ENCODE measurements at places on chromosomes 7 and 10.

DNA sequence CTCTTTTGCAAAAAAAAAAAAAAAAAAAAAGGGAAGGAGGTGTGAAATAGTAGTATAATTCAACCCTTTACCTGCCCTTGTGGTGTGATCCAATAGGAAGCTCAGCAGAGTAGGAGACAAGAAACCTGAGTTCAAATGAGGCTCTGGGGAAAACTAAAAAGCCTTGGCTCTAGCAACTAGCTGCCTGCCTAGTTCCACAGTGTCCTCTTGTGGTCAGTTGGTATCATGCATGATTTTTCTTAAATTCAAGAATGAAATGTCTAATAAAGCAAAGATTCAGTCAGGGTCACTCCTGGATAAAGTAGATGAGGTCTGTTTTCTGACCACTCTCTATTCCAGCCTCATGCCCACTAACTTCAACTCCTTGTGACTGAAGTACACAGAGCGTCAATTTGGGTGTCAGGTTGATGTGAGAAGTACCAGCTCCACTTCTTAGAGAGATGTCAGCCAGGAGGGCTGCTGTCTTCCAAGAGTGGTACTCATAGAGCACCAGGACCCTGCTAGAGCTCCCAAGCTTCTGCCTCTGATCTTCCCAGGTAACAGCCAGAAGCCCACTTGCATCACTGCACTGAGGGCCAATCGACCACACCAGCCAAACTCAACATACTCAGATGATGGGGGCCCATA lies 10.5 kb downstream of the LSM5 start:
- DNase-seq: no peak

DNA sequence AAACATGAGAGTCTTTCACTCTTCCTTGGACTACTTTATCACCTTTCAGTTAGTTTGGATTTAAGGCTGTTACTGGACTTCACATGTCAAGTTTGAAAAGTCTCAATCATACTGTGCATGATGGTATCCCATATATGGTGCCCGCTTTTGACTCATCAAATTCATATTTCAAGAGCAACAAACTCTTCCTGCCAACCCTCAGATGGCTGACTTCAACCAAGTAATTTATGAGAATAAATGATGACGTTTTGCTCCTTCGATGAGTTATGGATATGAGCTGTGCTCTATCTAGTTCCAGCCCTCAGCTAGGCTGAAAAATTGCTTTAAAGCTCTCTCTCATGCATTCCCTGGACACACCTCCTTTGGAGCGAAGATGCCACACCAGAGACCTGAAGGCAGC lies 110.3 kb upstream of the RSU1 start:
- no peak for DNase-seq

- DNase-seq: peak; percentile 50
Observed at GRCh38 chr7:66837661-66838060, 83.4 kb upstream of the TMEM248 start.

GRCh38 chr10:33534416-33534815 lies 199.9 kb upstream of the NRP1 start:
- DNase-seq: no peak

DNA sequence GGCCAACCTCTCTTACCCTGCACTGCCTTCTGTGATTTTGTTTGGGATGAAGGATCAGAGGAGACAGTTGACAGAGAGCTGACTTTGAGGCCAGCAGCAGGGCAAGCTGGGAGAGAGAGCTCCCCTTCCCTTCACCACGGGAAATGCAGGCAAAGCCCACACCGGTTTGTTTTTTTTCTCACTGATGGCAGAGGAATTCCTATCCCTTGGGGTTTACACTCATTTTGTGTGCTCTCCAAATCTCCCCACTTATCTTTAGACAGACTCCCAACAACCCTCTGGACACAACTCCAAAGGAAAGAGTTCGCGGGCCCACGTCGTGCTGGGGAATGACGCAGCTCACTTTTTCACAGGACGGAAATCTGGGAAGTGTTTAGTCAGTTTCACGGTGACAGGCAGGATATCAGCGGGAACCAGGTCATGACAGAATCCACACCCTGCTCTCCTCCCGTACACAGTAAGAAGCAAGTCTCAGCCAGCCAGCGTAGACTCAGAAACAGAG lies 68.3 kb upstream of the FAM171A1 start:
- no peak for DNase-seq

DNA sequence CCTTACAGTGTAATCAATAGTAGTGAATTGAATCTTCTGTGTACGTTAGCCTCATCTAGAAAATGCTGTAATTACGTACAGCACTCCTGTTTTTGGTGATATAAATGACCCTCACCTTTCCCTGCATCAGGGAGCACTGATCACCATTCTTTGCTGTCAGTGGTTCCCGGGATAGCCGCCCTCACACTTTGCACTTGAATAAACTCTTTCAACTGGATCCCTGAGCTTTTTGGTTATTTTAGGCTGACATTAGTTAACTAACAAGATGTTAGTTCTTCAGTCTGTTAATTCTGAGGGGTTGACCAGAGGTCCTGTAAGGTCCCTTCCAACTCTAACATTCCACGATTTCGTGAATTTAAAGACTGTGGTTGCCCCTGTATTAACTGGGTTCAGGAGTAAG lies 23.4 kb upstream of the ZC3HAV1 start:
- no peak for DNase-seq

- DNase-seq: no peak
Observed at GRCh38 chr10:97078261-97078937, 107.4 kb downstream of the SLIT1 start.

- no peak for DNase-seq
Observed at GRCh38 chr7:151088856-151089699, 2.8 kb downstream of the AGAP3 start.

DNA sequence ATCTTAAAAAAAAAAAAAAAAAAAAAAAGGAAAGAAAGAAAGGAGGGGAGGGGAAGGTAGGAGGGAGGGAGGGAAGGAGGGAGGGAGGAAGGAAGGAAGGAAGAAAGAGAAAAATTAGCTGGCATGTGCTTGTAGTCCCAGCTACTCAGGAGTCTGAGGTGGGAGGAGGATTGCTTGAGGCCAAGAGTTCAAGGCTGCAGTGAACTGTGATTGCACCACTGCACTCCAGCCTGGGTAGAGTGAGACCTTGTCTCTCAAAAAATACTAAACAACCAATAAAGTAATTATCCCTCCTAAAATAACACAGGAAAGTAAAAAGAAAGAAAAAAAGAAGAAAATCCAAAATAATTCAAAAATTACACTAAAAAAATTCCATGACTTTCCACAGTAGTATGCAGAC lies 13.8 kb upstream of the NRF1 start:
- DNase-seq: no peak

GRCh38 chr7:129197771-129198170 lies 9.3 kb downstream of the SMO start:
- DNase-seq: no peak

DNA sequence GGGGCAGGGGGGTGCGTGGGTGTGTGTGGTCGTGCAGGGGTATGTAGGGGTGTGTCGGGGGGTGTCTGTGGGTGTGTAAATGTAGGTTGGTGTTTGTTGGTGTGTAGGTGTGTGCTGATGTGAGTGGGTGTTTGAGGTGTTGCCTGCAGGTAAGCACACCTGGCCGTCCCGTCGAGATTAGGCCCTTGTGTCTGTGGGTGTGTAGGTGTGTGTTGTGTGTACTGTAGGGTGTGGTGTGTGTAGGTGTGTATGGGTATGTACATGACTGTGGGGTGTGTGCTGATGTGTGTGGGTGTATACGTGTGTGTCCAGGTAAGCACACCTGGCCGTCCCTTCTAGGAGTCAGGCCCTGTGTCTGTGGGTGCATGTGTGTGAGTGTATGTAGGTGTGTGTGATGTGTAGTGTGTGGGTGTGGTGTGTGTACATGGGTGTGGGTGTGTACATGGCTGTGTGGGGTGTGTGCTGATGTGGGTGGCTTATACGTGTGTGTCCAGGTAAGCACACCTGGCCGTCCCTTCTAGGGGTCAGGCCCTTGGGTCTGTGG lies 15.8 kb downstream of the FAM20C start:
- no peak for DNase-seq

- DNase-seq: no peak
Observed at GRCh38 chr7:17843041-17843440, 97.3 kb downstream of the SNX13 start.

DNA sequence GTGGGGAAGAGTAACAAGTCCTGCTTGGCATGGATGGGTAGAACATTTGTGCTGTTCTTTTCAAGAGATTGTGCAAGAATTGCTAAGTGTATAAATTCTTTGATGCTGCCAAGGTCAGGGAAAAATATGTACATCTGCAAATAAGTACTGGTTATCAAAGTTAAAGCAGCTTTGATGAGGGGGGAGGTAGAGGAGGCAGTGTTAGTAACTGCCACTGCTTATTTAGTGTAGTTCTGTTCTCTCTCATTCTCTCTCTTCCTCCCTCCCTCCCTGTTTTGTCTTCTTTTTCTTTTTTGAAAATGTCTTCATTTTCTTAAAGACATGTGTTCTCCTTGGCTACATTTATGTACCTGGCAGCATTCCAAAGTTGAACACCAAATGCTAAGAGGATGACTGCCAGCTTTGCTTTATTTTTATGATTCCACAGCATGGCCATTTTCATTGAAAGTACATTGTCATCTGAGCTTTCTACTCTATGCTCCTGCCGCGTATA lies 18.6 kb downstream of the CACNB2 start:
- no peak for DNase-seq

GRCh38 chr7:22658031-22658430 lies 69.0 kb upstream of the IL6 start:
- DNase-seq: no peak

GRCh38 chr7:46859963-46860475 lies 721.9 kb downstream of the TNS3 start:
- DNase-seq: no peak

GRCh38 chr7:92527300-92528187 lies 776 bp downstream of the PEX1 start:
- no peak for DNase-seq

- DNase-seq: no peak
Observed at GRCh38 chr7:155454183-155455112, 3.5 kb upstream of the EN2 start.

DNA sequence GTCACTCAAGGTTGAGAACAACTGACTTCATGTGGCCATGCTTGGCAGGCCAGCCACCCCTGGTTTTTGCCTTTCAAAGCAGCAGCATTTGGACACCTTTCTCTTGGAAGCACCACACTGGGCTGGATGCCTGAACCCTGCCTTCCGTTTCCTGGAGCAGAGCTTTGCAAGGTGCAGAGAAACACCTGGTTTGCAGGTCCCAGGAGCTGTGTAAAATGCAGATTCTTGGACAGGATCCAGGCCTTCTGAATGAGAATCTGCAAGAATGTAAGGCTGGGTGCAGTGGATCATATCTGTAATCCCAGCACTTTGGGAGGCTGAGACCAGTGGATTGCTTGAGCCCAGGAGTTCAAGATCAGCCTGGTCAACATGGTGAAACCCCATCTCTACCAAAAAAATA lies 18.0 kb upstream of the DUSP5 start:
- DNase-seq: no peak

DNA sequence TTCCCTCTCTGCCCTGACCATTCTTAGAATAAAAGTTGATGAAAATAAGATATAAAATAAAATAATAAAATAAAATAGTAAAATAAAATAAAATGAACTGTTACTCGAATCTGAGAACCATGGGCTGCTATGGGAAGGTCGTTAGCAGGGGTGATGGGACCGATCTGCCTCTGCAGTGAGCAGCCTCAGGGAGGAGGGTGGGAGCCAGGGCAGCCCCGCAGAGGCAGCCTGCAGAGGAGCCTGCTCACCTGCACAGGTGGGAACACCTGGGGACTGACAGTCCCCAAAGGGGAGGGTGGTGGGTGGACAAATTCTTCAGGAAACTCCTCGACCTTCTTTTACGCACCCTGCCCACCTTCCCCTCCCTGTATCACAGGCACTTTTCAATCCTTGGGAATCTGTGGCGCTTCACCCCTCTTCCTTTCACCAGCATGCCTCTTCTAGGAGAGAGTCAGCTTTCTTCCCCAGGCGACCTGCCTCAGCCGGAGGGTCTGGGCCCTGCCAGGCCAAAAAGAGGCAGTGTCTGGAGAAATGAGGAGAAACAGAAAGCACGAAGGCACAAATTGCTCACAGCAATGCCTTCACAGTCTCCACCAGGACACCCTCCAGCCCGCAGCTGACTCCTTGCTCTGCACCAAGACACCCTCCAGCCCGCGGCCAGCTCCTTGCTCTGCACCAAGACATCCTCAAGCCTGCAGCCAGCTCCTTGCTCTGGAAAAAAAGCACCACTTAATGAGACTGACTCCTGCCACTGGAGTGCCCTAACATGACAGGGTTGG lies 368.4 kb upstream of the SHH start:
- DNase-seq: no peak

DNA sequence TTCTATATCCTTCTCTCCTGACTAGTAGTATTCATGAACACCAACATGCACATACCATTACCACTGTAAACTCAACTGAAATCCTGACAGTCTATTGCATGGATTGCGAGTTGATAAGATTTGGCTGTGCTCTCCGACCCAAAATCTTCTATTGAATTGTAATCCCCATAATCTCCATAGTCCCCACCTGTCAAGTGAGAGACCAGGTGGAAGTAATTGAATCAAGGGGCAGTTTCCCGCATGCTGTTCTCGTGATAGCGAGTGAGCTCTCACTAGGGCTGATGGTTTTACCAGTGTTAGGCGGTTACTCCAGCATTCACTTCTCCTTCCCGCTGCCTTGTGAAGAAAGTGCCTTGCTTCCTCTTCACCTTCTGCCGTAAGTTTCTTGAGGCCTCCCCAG lies 261.8 kb downstream of the PHF14 start:
- DNase-seq: no peak

DNA sequence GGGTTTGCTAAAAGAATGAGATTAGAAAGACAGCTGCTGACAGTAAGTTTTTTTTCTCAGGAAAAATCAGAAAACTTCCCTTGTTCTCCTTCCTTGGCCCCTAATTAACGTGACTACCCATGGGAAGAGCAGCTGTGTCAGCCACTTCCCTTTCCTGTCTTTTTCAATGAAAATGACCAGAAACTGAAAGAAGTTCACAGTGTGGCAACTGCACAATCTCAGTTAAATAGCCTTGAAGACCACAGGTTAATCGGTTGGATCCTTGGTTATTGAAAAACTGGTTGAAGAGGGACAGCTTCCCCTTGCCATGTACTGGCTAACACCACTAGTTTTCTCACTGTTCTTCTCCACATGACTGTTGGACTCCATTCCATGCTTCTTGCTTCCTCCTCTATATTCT lies 148.8 kb upstream of the AGR3 start:
- DNase-seq: no peak

DNA sequence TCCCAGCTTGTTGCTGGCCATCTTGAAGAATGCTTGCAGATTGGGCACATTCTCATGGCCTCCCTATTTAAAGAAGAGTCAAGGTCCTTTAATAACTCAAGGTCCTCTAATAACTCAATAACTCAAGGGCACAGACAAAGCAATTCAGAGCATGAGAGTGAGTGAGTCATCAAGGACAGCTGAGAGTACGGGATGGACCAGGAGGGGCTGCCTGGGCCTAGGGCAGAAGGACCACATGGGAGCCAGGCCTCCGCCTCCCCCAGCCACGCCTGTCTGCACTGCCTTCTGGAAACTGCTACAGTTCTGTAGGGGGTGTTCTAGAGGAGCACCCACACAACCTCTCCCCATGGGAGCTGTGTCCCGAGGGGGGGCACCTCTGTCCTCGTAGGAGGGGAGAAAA lies 48.9 kb downstream of the ZNF503 start:
- no peak for DNase-seq

Data from chondrocyte (in vitro differentiated cells).